ENCODE measurements at places on chromosomes 16 and 17.

DNA sequence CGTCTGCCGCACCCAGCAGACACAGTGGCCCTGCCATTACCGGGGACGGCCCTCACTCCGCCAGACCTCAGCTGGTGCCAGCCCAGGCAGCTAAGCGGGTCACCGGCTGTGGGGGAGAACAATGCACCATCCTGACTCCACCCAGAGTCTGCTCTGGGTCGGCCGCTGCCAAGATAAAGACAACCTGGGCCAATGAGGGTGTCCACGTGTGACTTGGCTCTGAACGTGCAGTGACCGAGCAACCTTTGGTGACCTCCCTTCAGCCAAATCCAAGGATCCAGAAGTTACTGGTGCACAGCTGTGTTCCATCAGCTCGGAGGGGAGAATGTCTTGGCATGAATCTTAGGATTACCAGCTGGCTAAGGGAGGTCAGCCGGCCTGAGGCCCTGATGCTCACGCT lies 155.9 kb downstream of the NTN1 start:
- DNase-seq = no peak

DNA sequence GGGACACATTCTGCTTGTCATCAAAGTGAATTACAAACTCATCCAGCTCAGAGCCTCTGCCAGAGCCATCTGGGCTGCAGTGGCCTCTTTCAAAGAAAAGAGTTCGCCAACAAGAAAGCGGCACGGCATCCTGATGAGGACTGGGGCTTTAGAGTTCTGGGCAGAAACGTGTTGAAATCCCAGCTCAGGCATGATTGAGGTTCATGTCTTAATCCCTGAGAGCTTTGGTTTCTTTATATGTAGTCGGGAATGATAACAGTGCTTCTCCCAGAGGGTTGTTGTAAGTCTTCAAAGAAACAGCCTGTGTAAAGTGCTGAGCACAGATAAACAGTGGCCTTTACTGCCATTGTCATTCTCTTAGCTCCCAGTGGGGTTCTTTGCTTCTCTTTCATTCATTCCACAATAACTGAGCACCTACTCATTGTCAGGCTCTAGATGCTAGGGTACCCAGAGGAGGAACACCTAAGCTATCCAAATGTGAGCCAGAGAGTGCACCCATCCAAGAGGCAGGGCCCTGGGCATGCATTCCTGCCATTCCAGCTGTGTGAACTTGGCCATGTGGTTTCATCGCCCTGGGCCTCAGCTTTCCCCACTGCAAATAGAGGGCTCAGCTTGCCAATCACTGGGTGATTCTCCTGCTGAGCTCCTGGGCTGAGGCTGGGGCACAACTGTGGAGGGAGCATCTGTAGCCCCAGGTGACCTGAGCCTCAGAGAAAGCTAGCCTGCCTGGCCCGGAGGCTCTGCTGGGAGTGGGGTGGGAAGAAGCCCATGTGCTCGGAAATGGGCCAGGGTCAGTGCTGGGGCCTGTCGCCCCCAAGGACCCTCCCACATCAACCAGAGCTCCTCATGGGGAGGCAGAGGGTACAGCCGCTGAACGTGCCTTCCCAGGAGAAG lies 38.3 kb upstream of the CRHR1 start:
- no peak for DNase-seq

- no peak for DNase-seq
Measured at GRCh38 chr17:58337600-58338453, 9.2 kb upstream of the TSPOAP1 start.

DNA sequence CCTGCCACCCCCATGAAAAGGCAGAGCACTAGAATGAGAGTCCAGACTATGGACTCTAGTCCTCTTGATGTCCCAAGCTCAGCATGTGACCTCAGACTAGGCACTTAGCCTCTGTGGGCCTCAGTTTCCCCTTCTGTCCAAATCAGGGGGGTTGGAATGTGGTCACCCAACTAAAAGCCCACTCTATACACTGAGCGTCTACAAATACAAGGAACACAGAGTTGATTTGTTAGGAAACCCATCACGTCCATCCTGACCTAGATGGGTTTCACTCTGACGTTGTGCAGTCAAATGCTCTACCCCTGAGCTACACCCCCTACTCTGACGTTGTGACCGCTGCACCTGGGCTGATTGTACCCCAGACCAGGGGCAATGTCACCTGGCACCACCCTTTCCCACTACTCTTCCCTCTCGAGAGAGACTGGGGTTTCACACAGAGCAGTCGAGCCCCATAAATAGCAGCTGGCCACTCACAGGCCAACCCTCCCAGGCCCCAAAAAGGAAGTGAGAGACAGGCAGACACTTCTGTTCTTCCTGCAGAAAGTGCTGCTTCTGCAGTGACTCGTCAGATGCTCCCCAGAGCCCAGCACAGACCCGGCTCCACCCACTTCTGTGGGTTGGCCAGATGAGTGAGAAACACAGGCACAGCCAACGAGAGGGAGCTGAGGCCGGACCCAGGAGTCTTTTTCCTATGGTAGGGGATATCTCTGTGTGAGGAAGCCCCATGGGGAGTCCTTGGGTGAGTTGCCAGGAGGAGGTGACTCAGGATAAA lies 16.1 kb upstream of the TNFRSF13B start:
- no peak for DNase-seq

DNA sequence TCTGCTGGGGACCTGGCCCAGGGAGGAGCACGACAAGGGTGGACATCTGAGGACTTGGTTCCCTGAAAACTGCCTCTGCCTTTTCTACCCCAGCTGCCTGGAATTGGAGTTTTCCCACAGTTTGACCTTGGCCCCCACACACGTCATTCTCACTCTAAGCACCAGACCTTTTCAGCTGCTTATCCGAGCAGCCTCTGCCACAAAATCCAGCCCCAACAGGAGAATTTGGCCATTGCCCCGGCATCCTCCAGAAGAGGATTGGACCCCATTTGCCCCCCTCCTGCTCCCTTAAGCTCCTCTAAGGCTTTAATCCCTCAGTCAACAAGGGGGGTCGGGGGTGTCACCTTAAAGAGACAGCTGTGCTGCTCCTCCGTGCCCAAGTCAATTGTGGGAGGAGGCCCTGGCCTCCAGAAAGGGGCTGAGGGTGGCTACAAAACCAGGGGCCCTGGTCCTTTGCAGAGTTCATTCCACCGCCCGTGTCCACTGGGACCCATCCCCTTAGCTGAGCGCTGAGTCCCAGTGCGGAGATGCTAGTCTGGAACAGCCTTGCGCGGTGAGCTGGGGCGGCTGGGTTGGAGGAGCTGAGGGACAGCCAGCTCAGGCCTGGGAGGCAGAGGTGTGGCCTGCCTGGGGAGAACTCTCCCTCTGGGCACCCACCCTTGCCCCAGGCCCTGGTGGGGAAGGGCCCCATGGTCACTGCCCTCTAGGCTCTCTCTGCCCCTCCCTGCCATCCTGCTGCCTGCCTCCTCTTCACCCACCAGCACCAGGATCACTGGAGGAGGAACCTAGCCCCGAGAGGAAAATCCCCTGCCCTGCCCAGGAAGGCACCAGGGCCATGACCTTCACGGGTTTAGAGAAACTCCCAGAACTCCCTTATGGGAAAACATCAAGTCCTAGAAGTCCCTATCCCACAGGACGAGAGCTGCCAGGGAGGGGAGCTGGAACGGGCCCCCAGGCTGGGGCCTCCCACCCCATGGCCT lies 18.8 kb downstream of the TTYH2 start:
- no peak for DNase-seq

DNA sequence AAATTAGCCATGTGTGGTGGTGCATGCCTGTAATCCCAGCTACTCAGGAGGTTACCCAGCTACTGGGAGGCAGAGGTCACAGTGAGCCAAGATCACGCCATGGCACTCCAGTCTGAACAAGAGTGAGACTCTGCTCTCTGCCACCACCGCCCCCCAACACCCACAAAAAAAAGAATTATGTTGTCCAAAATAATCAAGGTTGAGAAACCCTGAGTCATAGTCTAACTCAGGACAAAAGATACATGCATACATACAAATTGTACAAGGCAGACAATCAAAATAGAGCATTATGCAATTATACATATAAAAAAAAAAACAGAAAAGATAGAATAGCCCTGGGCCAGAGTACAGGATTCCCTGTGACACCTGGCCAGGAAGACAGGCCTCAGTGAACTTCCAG lies 6.6 kb upstream of the KPNB1 start:
- DNase-seq = no peak

DNA sequence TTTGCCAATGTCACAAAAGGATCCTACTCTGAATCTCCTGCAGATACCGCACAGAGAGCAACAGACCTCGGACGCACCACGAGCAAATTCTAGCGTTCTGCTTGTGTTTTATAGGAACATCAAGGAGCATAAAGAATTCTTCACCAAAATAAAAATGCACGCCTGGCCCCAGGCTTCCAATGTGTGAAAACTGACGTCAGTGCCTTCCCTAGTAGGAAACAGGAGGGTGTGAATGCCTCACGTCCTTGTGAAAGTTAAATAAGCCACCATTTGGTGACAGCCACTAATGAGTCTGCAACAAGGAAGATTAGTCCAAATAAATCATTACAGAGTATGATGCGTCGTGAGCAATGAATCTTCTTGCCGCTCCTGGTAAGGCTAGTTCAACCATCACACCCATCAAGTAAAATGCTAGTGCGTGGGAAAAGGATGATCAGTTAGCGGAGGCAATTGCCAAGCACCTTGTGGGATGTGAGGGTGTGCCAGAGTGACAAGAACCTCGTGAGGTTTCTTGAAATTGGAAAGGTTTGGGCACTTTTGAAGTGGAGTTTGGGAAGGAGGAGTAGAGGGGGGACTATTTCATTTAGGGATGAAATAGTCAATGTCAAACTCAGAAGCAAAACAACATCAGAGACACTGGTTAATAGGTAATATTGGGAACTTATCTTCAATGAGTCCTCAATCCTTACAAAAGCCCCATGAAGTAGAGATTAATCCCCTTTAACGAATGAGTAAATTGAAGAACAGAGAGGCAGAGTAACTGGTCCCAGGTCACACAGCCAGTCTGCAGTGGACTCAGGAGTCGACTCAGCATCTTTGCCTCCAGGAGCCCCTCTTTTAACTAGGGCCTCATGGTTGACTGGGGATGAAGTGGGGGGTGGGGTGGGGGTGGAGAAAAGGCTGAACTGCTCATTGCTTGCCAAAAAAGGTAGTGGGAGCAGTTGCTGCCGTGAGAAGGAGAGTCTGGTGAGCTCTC lies 238.8 kb downstream of the SLC39A11 start:
- no peak for DNase-seq

GRCh38 chr16:56847173-56847910 lies 17.7 kb upstream of the SLC12A3 start:
- DNase-seq = no peak

DNA sequence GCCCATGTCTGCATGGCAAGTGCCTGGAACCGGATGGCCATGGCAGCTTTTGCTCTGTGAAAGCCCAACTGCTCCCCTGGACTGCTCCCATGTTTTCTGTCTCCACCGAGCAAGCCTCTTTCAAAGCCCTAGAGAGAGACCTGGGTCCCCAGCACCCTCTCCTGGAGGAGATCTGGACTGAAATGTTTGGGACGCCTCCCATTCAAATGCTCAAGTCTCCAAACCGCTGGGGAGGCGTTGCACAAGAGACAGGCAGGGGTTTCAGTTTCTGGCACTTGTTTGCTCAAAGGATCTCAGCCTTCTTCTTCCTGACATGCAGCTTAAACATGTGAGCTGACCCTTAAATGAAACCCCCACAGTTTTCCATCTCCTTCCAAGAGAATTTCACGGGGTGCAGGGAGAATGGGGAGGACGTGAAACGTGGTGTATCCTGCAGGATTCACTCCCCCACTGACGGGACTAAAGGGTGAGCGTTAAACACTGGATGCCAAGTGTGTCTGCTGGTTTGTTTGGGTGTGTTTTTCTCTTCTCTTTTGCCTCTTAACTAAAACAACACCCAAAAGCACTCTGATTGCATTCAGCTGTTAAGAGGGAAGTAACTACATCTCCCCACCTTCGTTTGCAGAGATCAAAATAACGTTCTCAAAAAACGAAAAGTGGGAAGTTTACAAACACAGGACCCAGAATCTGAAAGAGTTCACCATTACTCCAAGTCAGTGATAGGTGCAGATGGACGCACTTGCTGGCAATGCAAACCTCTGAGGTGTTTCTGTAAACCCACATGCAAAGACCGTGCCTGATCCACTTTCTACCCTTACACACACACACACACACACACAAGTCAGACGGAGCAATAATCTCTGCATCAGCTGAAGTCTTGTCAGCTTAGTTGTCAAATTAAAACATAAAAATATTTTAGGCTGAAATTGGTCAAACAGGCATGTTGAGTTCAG lies 256.9 kb downstream of the C16orf95 start:
- DNase-seq = no peak

DNA sequence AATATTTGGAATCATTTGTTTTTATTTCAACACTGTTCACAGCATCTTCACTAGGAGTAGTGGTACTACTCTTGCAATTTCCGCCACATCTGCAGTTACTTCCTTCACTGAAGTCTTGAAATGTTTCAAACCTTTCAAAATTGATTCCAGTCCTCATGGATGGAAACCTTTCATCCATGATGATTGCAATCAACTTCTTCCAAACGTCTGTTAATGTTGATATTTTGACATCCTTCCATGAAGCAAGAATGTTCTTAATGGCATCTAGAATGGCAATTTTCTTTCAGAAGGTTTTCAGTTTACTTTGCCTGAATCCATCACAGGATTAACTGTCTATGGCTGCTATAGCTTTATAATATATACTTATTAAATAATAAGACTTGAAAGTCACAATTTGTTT lies 736.8 kb upstream of the CA10 start:
- DNase-seq = no peak

GRCh38 chr16:15770512-15770911 lies 86.3 kb downstream of the MYH11 start:
- DNase-seq = no peak

DNA sequence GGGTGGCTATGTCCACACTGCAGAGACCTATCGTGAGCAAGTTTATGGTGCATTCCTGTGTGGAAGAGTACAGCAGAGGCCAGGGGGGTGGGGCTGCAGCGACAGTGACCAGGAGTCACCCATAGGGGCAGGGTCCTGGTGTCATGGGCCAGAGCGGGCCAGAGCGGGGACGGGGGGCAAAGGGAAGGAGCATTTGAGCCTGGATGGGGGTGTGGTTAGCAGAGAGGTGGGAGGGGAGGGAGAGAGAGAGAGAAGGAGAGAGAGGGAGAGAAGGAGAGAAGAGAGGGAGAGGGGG lies 17.8 kb downstream of the JPH3 start:
- no peak for DNase-seq

DNA sequence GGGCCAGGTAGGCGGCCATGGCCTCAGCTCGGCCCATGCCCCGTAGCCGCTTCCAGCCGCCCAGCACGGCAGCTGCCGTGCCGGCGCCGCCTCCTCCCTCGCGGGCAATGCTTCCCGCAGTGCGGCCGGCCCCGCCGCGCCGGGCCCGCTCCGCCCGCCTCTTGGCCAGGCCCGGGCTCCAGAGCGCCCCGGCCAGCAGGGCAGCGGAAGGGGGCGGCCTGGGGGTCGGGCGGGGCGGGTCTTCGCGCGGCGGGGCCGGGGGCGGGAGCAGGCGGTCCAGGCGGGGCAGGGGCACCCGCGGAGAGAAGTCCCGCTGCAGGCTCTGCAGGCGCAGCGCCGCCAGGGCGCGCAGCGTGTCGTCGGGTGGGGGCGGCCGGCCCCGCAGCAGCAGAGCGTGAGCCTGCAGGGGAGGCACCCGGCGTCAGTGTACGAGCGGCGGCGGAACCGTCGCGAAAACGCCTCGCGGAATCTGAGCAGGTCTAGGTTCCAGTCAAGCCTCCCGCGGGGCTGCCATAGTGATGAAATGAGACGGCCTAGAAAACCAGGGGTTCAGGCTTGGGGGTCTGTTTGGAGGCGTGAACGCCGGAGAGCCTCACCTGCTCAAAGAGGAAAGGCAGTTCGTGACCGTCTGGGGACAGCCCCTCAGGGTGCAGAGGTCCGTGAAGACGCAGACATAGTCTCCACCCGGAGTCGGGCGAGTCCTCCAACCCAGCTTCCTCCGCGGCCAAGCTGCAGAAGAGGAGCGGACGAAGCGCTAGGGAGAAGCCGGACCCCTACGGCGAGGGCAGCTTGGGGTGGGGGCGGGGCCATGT lies 6.6 kb downstream of the PLEKHH3 start:
- no peak for DNase-seq
